ENCODE measurements at places on chromosomes 3 and 15.

GRCh38 chr15:29432191-29433049 is 162.8 kb upstream of the NSMCE3 start:
- no peak for DNase-seq

- no peak for DNase-seq
These were observed 20.9 kb downstream of the CD276 start for GRCh38 chr15:73704869-73705645.

GRCh38 chr15:26083896-26084295 is 220.8 kb upstream of the ATP10A start:
- DNase-seq, result no peak

- DNase-seq, result no peak
These were observed 8.0 kb downstream of the ZBTB20 start for GRCh38 chr3:115139072-115139471.

DNA sequence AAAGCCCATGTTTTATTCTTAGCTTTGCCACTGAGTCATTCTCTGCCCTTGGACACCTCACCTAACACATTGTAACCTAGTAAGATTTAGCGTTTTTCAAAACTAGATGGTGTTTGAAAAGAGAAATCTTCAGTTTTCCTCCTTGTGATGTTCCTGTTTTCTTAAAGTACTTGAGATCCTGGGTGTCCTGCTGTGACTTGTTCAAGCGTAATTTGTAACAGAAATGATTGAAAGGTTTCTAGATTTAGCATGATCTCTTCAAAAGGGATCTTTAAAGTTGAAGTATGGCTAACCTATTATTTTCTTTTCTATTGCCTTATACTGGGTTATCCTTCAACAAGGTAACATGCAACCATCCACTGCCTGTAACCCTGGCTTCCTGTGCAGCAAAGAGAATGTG is 32.6 kb upstream of the SPATA16 start:
- DNase-seq, result no peak
